ENCODE measurements at places on chromosomes 16 and 17.

GRCh38 chr17:1494203-1494602, 1.7 kb upstream of the MYO1C start:
- DNase-seq = no peak

DNA sequence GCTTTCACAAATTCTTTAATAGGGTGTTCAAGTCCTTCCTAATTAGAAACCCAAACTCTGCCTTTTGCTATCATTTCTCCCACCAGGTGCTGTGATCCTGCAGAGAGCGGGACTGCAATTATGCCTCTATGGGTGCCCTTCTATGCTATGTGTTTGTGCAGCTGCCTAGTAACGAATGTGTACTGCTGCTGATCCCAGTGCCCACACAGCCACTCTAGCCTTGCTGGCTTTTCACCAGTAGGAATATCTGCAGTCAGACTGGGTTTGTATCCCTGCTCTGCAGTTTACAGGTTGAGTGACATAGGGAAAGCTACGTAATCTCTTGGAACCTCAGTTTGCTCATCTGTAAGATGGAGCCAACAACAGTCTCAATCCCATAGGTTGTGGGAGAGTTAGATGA, 179.6 kb upstream of the IRX3 start:
- no peak for DNase-seq

DNA sequence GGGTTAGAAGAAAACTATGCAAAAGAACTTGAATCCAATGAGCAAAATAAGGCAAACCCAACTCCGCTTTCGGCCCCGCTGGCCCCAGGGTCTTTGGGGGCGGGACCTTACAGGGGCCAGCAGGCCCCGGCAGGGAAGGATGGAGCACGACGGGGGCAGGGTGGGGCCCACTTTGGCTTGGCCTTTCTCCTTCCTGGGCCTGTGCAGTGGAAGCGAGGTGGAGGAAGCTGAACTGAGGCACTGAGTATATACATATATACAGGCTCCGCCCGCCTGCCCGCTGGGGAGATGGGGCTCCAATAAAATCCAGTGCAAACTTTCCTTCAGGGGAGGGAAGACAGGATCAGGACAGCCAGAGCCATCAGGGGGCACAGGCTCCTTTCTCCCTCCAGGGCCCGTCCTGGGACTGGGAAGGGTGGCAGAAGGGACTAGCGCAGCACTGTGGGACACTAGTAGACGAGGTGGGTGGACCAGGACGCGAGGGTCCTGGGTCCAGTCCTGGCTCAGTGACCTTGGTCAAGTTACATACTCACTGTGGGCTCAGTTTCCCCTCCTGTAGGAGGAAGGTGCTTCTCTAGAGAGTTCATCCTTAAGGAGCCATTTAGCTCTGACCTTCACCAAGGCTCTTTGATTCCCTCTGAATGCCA, 20.9 kb upstream of the MPO start:
- DNase-seq = no peak

DNA sequence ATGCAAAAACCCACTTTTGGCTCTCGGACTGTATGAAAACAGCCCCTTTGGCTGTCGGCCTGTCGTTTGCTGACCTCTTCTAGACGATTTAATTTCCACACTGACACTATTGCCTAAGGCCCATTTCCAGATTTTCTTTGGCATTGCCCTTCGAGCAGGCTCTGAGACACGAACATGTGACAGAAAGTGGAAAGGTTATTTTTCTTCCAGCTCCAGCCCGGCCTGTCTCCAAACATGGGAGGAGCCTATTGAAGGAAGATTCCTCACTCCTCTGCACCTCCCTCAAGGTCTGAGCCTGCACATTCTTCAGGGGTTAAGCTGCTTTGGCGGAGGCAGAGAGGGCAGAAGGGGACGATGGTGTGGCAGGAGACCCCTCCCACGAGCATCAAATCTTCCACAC, 85.9 kb upstream of the FOXF1 start:
- no peak for DNase-seq

- DNase-seq = no peak
Observed at GRCh38 chr17:28327709-28328108, 7.6 kb downstream of the IFT20 start.

DNA sequence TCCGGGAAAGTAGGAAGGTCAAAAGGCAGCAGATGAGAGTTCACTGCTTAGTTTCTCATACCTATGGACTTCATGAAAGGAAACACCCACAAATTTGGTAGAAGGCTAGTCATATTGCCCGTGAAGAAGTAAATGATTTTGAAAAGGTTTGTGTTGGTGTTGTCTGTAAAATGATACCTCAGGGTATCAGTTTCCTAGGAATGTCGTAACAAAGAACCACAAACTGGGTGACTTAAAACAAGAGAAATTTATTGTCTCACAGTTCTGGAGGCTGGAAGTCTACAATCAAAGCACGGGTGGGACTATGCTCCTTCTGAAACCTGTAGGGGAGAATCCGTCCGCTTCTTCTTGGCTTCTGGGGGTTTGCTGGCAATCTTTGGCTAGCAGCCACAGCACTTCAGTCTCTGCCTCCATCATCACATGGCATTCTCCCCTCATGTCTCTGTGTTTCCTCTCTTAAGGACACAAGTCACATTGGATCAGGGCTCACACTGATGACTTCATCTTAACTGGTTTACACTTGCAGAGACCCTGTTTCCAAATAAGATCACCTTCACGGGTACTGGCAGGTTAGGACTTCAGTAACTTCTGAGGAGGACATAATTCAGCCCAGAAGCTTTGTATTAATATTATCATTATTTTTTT, 2.0 kb upstream of the NAE1 start:
- no peak for DNase-seq

DNA sequence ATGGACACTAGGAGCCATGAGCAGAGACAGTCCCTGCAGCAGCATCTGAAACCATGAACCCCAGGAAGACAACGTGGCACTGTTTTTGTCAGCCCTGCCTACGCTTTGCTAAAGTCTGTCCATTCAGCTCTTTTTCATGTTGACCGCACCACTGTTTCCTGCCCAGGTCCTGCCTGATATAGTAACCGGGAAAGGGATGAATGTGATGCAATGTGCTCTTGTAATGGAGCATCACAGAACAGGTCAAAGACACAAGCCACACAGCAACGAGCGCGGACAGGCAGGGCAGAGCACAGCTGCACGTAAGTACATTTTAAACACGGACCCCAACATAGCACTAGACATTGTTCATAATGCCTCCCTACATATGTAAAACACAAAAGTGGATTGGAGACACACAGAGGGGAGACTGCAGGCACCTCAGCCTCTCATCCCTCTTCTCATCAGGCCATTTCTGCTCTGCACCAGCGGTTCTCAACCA, 16.9 kb upstream of the TNFRSF13B start:
- peak; percentile 55 for DNase-seq

- no peak for DNase-seq
Observed at GRCh38 chr17:80891397-80892018, 100.1 kb upstream of the CHMP6 start.

- DNase-seq = no peak
Observed at GRCh38 chr17:30950189-30950588, 20.6 kb upstream of the RNF135 start.

DNA sequence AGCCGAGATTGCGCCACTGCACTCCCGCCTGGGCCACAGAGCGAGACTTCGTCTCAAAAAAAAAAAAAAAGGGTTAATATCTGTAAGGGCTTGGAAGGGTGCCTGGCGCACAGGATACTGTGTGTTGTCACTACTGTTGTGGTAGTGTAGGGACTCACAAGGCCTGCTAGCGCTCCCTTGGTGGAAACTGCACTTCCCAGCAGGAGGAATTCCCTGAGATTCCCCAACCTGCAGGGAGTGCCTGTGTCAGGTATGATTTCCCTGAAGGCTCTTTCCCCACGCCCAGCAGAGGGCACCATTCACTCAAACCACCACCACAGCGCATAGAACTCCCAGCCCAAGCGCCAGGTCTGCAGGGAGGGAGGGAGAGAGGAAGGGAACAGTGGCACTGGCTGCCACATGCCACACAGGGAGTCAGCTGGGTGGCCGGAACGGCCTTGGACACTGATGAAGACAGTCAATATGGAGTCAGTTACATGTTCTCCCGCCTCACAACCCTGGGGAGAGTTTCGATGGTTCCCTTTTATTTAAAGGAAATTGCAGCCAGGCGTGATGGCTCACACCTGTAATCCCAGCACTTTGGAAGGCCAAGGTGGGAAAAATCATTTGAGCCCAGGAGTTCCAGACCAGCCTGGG, 32.7 kb upstream of the CDH1 start:
- no peak for DNase-seq

- DNase-seq = no peak
Observed at GRCh38 chr17:58487589-58488427, at the start of gene HSF5. TSS of gene HSF5 (minus strand) at chr17:58488408. CDS start at chr17:58488274, 134 bp downstream.

DNA sequence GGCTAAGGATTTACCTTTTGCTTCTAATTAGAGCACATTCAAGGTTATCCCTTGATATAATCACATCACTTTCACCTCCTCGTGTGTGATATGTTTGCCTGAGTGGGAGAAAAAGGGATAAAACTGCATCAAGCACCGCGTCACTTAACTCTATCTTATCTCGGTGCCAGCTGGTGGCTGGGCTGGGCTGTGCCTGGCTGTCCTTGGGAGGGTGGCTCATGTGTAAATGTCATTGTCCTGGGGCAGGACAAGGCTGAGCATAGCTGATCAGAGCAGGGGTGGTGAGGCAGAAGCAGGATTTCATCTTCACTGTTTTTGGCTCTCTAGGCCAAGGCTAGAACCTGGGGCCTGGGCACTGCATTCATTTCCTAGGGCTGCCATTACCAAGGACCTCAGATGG, 105.3 kb downstream of the RAP1GAP2 start:
- no peak for DNase-seq

DNA sequence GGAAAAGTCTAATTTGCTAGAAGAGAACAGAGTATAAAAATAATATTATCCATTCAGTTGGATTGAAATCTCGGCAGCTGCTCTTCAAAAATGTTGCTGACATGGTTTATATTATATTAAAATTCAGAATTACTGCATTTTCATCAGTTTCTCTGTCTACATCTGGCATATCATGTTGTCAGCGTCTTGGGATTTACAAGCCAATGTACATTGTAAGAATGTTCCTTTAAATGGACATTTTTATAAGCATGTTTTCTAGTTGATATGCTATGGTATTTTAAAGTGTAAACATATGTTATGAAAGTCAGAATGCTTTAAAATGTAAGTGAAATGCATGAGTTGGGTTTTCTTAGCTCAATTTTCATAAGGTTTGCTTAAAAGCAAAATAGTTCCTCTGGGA, 528.1 kb upstream of the CDH8 start:
- DNase-seq = no peak

DNA sequence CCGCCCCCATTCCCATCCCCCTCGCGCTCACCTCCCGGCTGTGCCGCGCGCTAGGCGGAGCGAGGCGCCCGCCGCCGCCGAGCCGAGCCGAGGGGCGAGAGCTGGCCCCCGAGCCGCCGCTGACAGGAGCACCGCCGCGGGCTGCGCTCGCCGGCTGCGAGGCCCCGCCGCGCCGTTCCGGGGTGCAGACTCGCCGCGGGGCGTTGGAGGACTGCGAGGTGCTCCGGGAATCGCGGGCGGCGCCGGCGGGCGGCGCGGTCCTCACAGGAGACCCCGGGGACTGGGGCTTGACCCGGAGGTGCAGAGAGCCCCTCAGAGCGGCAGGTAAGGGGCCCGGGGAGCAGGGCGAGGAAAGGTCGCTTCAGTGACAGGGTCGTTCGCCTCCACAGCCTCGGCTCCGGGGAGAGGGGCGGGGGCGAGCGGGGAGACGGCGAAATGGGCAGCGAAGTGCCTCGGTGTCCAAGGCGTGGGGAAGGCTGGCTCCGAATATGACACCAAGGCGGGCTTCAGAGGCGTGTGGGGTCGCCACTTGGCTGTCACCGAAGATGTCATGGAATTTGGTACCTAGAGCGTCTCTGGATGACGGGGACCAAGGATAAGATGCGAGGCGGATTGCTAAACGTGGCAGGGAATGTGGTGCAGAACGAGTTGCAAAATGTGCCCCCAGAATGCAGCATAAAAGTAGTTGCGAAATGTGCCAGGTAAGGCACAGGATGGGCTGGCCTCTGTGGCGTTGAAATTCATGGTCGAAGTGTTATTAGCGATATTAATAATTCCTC, 580 bp downstream of the TANC2 start:
- peak; percentile 82 for DNase-seq

DNA sequence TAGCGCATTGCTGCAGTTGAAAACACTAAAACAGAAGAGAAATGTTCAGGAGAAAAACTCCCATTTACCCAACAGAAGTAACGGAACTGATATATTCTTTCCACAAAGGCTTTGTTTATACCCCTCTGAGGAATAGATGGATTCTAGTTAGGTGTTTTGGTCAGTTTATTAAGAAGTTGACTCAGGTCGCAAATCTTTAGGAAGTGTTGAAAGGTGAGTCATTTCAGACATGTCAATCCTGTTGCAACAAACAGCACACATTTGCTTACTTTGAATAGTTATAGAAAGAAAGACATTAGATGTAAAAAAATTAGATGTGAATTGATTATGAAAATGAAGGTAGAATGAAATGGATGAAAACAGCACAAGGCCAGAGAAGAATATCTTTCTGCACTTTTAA, 941.0 kb downstream of the KCNJ2 start:
- DNase-seq = no peak

DNA sequence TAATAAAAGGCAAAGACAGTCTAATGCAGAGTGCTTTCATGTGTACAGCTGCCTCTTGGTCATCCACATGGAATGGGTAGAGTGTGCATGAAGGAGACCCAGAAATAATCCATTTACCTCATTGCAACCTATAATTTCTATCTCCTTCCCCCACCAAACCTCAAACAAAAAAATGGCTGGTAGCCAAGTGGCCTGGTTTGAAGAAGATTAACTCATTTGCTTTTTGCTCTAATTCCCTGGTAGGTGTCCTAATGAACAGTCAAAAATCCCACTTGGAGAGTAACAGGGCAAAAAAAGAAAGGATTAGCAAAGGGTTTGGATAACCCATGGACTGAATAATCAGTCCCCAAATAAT, 13.0 kb upstream of the LYRM9 start:
- DNase-seq = no peak

DNA sequence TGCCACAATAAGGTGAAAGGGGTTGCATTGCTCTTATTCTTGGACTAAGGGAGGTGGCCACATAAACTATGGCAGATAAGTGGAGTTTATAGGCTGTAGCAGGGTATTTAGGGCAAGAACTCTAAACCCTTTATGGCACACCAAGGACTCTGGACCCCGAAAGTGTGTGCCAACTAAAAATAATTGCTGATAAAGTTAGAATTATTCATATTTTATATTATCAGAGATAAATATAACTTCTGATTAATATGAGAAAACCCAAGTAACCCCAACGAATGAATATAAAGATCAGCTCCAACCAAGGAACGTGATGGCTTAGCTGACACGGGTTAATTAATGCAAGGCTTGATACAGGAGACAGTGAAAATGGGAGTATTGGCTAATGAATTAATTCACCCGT, 8.8 kb upstream of the SDR42E1 start:
- DNase-seq = no peak

DNA sequence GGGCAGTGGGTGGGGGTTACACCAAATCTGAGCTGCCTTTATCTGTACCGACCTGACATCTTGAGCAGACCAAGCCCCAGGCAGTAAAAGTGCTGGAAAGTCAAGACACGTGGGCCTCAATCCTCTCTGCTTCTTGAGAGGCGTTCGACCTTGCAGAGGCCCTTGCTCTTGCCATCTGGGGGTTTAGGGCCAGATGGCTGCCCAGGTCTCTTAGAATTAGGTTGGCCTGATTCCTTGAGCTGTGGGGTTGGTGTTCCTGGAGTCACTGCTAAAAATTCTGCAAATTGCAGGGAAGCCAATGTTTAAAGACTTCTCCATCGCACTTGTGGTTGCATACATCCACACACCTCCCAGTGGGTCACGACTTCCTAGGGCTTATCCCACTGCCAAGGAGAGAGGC, 238.2 kb upstream of the ASIC2 start:
- no peak for DNase-seq
